Mucosa of descending colon (tissue), 3 donors: ENCODE measurements at places on chromosomes 5 and 9. TPM values are rescaled to one million over a fixed set of nuclear protein-coding genes. Genes with fewer than 3 reads are reported as not detected.

- no peak for DNase-seq
These were observed 153.7 kb downstream of the TLE1 start for GRCh38 chr9:81535542-81536241.

Gene SPINK7
- not detected for total RNA-seq

DNA sequence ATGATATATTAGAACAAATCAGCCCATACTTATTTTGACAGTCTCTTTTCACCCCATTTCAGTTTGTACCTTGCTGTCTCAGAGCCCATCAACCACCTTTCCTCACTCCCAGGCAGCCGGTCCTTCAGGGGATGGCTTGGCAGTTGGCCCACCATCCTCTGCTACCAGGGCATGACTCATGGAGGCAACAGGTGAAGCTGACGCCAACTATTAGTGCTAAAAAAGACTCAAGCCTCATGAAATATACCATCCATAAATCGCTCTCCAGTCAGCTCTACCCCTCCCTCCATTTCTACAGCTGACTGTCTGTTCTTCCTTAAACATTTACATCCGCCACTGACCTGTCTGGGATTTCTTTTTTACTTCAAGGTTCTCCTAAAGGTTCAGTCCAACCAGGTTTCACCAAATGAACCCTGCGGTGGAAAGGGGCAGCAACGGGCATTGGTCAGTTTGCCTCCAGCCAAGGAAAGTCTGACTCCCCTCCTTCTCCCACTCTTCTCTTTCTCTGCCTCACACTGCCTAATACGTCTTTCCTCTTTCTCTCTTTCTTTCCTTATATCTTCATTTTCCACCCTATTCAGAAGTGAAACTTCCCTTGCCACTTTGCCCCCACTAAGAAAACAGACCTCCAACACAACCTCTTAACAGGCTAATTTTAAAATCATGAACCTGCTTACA, 439.1 kb downstream of the RAB3C start:
- no peak for DNase-seq

Gene HTR1A
- not detected for total RNA-seq

- no peak for DNase-seq
These were observed 624.2 kb downstream of the KCTD16 start for GRCh38 chr5:144794922-144795321.

Gene MYMK
- not detected for total RNA-seq

- DNase-seq, result no peak
These were observed 236.5 kb downstream of the ICE1 start for GRCh38 chr5:5658889-5659465.

DNA sequence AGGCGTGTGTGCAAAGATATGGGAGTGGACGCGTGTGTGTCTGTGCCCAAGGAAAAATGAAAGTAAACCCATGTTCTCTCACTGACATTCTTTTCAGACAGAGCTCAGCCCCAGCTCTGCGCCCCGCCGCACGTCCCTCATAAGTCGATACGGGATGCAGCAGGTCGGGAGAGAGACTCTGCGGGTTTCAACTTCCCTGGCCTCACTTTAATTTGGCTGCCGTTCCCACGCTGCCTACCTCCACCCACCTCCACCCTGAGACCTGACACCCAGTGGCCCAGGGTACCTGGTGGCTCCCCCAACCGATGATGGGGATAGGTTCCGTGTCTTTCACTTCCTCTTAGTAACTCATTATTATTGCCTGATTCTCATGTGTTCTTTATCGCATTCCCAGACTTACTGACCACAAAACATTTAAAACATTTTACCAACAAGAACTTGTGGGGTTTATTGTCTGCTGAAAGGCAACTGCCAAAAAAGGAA, 19.4 kb downstream of the LHX2 start:
- no peak for DNase-seq

DNA sequence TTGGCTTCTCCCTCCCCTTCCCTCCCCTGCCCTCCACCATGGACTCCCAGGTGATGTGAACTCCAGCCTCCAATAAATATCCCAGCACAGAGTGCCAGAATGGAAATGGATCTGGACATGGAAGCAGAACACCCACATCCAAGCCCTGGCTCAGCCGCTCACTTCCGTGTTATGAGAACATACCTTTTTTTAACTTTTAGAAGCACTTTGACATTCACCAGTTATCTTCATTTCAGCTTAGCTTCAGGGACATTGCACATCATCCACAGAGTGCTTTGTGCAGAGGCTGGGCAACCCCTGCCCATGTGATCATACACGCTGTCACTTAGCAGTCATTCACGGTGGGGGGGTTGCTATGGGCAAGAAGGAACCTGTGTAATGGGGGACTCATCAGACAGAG, 9.1 kb downstream of the AFAP1L1 start:
- no peak for DNase-seq

- DNase-seq, result no peak
These were observed 32.2 kb downstream of the PCDH1 start for GRCh38 chr5:141846031-141846430.

- DNase-seq, result no peak
These were observed 85.9 kb downstream of the CACNA1B start for GRCh38 chr9:137963525-137963924.

DNA sequence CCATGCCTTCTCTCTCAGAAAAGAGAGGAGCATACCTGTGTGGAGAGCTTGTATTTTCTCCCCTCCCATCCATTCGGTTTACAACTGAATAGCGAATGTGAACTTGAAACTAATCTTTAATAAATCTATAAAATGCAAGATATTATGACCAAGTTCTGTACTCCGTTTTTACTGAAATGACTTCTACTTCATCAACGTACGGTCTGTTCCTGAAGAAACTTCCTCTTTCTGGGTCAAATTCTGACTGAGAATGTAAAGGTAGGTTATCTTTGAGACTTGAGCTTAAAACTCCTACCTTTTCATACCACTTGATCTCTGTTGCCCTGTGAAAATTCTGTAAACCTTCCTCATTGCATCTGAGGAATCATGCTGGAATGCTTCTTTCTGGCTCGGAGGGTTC, 4.2 kb upstream of the CTNNAL1 start:
- no peak for DNase-seq

GRCh38 chr5:154220625-154221024, 30.1 kb downstream of the GALNT10 start:
- DNase-seq, result no peak
